ENCODE measurements at places on chromosomes 2 and 18.

GRCh38 chr18:60675801-60676200 is 303.2 kb upstream of the MC4R start:
- DNase-seq, result peak; percentile 65

DNA sequence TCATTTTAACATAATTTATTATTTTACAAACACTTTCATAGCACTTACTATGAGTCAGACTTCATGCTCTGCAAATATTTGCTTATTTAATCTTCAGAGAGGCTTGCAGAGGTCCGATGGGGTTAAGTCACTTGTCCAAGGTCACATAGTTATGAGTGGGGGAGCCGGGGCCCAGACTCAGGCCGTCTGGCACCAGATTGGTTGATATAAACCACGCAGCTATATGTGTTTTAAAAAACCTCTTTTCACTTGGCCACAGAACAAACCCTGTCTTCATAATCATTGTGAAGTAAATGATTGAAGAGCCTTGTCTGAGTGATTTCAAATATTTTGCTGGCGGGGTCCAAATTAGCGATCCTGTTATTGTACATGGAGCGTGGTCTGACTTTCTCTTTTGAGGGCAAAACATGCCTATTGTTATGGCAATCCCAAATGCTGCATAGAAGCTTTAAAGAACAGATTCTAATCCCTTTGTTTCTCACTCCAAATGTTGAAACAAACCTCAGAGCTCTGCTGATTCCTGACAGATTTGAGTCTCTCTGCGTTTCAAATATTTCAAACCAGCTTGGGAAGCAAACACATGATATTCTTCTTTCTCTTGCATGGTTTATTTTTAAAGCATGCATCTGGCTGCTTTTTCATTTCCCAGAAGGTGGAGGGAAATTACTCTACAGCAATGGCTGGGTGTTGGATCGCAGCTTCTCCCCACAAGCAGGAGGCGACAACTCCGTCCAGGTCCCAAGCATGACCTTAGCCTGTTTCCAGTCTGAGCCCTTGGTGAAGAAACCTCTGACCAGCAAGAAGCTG is 142.4 kb downstream of the DDX1 start:
- no peak for DNase-seq

DNA sequence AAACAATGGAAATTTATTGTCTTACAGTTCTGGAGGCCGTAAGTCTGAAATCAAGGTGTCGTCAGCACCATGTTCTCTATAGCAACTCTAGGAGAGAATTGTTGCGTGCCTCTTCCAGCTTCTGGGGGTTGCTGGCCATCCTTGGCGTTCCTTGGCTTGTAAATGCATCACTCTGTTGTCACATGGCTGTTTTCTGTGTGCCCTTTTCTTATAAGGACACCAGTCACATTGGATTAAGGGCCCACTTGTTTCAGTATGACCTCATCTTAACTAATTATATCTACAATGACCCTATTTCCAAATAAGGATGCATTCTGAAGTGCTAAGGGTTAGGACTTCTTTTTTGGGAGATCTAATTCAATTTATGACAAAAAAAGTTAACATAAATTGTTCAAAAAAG is 1.4 kb upstream of the PLEK start:
- DNase-seq, result no peak

DNA sequence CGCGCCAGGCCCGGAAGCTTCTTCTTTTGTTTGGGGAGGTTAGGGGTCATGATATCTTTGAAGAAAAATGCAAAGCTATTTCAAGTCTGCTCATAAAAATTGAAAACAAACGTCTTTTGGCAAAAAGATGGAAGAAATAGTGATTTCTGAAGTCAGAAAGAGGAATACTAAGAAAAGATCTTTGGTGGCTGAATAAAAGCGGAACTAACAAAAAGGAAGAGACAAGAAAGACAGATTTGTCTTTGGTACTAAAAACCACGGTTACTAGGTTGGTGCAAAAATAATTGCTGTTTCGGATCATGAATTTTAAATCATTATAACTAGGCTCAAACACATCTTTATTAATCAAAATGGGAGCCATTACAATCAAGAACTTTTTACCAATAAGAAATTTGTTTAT is 164.6 kb upstream of the TRIB2 start:
- DNase-seq, result no peak

DNA sequence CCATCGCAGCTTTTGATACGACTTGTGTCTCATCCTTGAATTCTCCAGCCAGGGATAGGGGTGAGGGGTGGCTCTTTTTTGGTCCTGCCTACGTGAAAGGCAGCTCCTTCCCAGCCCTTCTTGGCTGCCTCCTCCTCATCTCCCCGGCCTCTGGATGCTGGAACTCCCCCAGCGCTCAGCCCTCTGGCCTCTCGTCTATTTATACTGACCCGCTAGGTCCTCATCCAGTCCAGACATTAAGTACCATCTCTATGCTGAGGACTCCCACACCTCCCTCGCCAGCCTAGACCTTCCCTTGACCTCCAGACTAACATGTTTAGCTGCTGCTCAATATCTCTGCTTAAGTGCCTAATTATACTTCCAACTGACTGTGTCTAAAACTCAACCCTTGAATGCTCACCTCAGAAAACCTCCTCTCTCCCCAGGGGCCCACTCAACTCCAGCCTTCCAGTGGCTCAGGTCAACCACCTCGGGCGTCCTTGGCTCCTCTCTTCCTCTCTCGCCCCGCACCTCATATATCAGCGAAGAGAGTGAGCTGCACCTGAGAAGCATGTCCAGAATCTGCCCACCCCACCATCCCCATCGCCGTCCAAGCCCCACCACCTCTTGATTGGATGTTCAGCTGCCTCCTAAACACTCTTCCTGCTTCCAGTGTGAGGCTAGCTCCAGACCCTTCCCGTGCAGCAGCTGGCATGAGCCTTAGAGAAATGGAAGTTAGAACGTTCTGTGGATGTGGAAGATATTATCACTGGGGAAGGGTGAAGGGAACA is 34.8 kb downstream of the TOGARAM2 start:
- no peak for DNase-seq

- DNase-seq, result no peak
These were observed 12.4 kb downstream of the RALB start for GRCh38 chr2:120265006-120265405.

DNA sequence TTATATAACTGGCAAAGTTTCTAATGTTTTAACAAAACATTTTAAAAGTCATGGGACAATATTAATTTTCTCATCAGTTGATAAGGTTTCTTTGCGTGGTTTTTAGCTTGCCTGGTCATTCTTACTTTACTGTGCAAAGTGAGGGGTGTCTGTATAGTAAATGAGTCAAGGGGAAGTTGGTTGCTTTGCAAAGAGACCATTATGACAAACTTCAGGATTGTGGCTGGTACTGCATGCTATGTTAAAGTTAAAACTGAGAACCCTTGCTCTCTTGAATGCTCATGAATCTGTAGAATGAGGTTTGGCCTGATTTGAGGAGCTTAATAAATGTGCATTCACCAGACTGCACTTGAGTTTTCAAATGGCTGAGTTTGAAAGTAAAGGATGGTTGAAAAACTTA is 47.0 kb downstream of the COL4A4 start:
- no peak for DNase-seq

DNA sequence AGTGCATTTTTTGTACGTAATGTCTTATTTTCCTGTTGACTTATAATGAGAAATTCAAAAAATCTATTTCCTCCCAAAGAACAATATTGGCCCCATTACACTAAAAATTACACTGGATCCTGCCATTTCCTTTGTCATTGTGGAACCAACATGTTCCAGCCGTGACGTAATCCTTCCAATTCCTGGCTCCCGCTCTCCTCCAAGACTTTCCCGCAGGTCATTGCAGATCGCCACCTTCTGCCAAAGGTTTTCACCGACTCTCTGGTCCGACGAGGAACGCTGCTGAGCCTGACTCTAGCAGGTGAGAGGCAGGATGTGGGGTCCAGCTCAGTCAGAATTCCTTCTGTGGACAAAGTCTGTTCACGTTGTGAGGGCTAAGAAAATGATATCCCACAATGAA is 38.0 kb downstream of the PTGR3 start:
- no peak for DNase-seq

- no peak for DNase-seq
These were observed 51.3 kb downstream of the ANKMY1 start for GRCh38 chr2:240506406-240507059.

GRCh38 chr2:36464006-36464721 is 108.6 kb downstream of the CRIM1 start:
- no peak for DNase-seq

Measured in NCI-H1417 treated with DMSO at 0.1 percent for 48 hours (cell line).